ENCODE measurements at places on chromosomes 7 and 10. TPM values are rescaled to one million over a fixed set of nuclear protein-coding genes. Genes with fewer than 3 reads are reported as not detected.

The TRIM8 gene
- 22.9 TPM for total RNA-seq

The SFXN2 gene
- total RNA-seq: 16.5 TPM

The STRIP2 gene
- total RNA-seq: 120 TPM

The AS3MT gene
- not detected for total RNA-seq

The PON1 gene
- not detected for total RNA-seq

The FAM221A gene
- total RNA-seq: 19.7 TPM

The MALRD1 gene
- not detected for total RNA-seq

The CACNA2D1 gene
- total RNA-seq: not detected

The IFIT1B gene
- not detected for total RNA-seq

The CPEB3 gene
- 1.9 TPM for total RNA-seq

The ICA1 gene
- 0.46 TPM for total RNA-seq

The VPS37D gene
- not detected for total RNA-seq

The CHCHD1 gene
- total RNA-seq: 26.7 TPM

The H2BK1 gene
- total RNA-seq: 1.2 TPM

The ARHGAP22 gene
- not detected for total RNA-seq

The TCAF2 gene
- total RNA-seq: 73.2 TPM

The WNT8B gene
- total RNA-seq: 0.45 TPM

The ITIH2 gene
- not detected for total RNA-seq

The PSD gene
- total RNA-seq: 13.3 TPM

The KMT2C gene
- total RNA-seq: 69.1 TPM

The CPN1 gene
- not detected for total RNA-seq

The HOXA11 gene
- not detected for total RNA-seq

The PDLIM1 gene
- total RNA-seq: 4.2 TPM

The AOAH gene
- total RNA-seq: 6.0 TPM

The WEE2 gene
- not detected for total RNA-seq

The PDE6C gene
- total RNA-seq: not detected

The CYP2C8 gene
- not detected for total RNA-seq

The DYDC1 gene
- total RNA-seq: not detected

The CYP3A5 gene
- total RNA-seq: 0.41 TPM

The HOXA9 gene
- total RNA-seq: not detected

The CYP3A7 gene
- total RNA-seq: not detected

The ACSM6 gene
- total RNA-seq: not detected

The NANOS1 gene
- 0.14 TPM for total RNA-seq

The PPRC1 gene
- 59.1 TPM for total RNA-seq

The MDFIC gene
- total RNA-seq: 41.0 TPM

The PKD2L1 gene
- total RNA-seq: not detected

The PDZD7 gene
- total RNA-seq: 0.80 TPM

The FZD8 gene
- 0.14 TPM for total RNA-seq

The TACC2 gene
- total RNA-seq: not detected

The PPP1R3A gene
- not detected for total RNA-seq

The FAM237B gene
- total RNA-seq: not detected

The GPR15LG gene
- total RNA-seq: not detected

The TAS2R60 gene
- not detected for total RNA-seq

The PTF1A gene
- not detected for total RNA-seq

The ENTPD1 gene
- 1.4 TPM for total RNA-seq

The OR2A42 gene
- total RNA-seq: not detected

The PTPRZ1 gene
- not detected for total RNA-seq

The ZNF425 gene
- 0.34 TPM for total RNA-seq

The RASA4B gene
- total RNA-seq: 23.9 TPM

The VAX1 gene
- not detected for total RNA-seq

The CTAGE4 gene
- total RNA-seq: 0.93 TPM

The NRP1 gene
- 0.30 TPM for total RNA-seq

The PEX1 gene
- 12.4 TPM for total RNA-seq

The SEMA3C gene
- total RNA-seq: not detected

The PITRM1 gene
- 75.0 TPM for total RNA-seq

The INPP5A gene
- total RNA-seq: 14.0 TPM
